ENCODE measurements at places on chromosomes 3 and 15.

DNA sequence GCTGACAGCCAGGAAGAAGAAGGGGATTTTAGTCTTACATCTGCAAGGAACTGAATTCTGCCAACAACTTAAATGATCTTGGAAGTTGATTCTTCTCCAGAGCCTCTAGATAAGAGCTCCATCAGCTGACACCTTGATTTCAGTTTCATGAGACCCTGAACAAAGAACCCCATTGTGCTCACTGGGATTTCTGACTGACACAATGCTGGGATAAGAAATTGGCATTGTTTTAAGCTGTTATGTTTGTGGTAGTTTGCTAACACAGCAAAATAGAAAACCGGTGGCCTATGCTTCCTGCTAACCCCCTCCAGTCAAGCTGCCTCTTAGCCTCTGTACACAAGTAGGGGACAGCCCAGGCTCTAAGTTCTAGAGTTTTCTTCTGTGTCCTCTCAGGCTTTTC is 36.2 kb downstream of the MASP1 start:
- no peak for DNase-seq

GRCh38 chr3:186097663-186098451 is 11.0 kb downstream of the ETV5 start:
- no peak for DNase-seq

DNA sequence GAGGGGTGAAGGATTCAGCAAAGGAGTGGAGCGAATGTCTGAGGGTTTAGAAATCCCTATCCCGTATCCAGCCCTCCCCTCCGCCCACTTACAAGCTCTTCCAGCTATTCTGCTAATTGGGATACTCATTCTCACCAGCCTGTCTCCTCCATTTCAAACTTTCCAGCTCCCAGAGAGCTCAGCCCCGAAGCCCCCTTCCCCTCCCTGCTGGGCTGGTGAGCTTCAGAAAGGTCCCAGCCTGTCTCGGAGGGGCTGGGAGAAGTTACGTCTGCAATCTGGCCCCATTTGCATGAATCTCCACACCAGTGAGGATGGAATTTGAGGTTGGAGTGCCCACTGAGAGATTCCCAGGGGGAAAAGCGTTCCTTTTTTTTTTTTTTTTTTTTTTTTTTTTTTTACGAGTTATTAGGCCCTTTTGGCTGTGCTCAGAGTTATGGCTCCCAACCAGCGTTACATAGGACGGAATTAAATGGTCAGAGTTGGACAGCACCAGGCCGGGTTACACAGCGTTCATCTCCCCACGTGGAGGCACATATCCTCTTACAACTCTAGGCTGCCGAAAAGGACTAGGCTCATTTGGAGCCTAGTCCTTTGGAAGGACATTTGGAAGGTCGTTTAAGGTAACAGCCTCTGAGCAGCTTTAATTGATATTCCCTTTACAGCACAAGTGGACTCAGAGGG is 34.6 kb downstream of the FGD5 start:
- DNase-seq = no peak

GRCh38 chr3:60126511-60127304 is 1076.9 kb upstream of the CFAP20DC start:
- DNase-seq = no peak

DNA sequence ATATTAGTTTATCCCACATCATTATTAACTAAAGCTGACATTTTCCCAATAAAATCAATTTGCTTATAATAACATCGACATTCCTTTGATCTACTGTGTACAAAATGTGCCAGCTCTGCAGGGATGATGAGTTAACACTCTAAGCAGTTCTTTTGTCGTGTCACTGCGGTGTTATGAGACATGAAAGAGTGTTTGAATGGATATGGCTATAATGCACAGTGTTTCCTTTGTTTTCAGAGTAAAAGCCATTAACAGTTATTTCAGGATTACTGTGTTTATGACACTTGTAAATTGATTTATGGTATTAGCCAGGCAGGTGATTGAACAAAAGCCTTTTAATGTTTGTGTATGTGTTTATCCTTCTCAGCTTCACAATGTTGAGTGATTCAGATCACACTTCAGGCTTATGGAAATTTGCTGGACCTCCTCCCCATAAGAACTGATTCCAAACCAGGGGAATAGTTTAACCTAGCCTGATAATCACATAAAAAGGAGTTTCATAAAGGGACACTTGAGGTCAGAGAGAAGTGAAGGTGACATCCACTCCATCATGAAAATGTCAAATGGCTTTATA is 115.7 kb downstream of the CHL1 start:
- no peak for DNase-seq
